RWPE1 (cell line): ENCODE measurements at places on chromosomes 5 and 9.
A peak's percentile ranks its signal among the peaks of the same experiment; 100 is the strongest.

DNA sequence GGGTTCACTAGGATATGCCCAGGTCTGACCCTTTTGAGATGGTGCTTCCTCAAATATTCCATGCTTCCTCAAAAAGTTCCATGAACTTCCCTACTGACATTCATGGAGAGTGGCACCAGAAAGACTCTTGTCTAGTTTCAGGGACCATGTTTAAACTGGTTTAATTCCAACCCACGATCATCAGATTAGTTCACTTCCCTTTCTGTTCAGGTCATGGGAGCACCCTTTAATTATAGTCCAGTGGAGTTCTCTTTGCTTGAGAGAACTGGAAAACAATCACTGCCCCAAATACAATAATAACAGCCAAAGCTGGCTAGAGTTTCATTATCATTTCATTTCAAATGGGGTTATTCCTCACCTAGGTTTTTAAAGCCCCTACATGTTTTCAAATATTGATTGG is 9.7 kb upstream of the ERBIN start:
- DNase-seq, result no peak

DNA sequence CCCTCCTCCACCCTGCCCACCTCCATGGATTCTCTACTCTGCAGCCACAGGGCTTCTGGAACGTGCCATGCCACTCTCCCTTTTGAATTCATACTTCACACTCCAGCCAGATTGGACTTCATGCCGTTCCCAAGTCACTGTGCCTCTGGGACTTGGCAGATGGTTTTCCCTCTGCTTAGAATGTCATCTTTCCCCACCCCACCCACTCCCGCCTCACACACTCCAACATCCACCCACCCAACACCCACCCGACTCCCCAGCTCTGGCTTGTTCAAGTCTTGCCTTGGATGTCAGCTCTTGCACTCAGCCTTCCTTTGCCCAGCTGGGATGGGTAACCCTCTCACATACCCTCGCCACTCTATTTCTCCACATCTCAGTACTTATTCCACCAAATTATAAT is 142.1 kb upstream of the DHFR start:
- DNase-seq, result no peak

- DNase-seq, result no peak
Observed at GRCh38 chr9:77954666-77955015, 77.0 kb downstream of the GNAQ start.

DNA sequence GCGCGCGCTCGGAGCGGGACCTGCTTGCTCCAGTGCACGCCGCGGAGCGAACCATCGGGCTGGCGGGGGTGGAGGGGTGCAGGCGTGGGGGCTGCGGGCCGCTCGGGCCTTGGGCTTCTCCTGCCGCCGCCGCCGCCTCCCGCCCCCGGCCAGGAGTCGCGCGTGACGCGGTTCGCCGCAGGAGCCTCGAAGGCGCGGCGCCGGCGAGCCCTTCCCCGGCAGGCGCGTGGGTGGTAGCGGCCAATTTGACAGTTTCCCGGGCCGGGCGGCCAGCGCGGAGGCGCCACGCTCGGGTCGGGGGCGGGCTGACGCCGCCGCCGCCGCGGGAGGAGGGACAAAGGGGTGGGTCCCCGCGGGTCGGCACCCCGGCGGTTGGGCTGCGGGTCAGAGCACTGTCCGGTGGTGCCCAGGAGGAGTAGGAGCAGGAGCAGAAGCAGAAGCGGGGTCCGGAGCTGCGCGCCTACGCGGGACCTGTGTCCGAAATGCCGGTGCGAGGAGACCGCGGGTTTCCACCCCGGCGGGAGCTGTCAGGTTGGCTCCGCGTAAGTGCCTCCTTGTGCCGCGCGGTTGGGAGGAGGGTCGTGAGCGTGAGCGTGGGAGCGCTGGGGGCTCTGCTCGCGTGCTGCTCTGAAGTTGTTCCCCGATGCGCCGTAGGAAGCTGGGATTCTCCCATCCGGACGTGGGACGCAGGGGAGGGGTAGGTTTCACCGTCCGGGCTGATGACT is at the start of gene TJP2:
TJP2 (plus strand) TSS at position 387 of the 725 bp plus-strand sequence; CDS start at position 483, 96 bp downstream.
- DNase-seq, result peak; percentile 57

- DNase-seq, result no peak
Observed at GRCh38 chr5:98735806-98736507, 37.5 kb upstream of the RGMB start.

- no peak for DNase-seq
Observed at GRCh38 chr9:120284821-120285220, 295.1 kb downstream of the CDK5RAP2 start.

- DNase-seq, result no peak
Observed at GRCh38 chr5:173456751-173457171, 128.5 kb upstream of the STC2 start.

GRCh38 chr9:99986642-99987041 is 80.2 kb downstream of the STX17 start:
- DNase-seq, result no peak

GRCh38 chr5:129963359-129963758 is 59.1 kb downstream of the CHSY3 start:
- DNase-seq, result peak; percentile 8

- no peak for DNase-seq
Observed at GRCh38 chr9:128144239-128145181, 4.7 kb upstream of the LCN2 start.

- DNase-seq, result no peak
Observed at GRCh38 chr9:10999646-11000045, 386.8 kb upstream of the PTPRD start.

DNA sequence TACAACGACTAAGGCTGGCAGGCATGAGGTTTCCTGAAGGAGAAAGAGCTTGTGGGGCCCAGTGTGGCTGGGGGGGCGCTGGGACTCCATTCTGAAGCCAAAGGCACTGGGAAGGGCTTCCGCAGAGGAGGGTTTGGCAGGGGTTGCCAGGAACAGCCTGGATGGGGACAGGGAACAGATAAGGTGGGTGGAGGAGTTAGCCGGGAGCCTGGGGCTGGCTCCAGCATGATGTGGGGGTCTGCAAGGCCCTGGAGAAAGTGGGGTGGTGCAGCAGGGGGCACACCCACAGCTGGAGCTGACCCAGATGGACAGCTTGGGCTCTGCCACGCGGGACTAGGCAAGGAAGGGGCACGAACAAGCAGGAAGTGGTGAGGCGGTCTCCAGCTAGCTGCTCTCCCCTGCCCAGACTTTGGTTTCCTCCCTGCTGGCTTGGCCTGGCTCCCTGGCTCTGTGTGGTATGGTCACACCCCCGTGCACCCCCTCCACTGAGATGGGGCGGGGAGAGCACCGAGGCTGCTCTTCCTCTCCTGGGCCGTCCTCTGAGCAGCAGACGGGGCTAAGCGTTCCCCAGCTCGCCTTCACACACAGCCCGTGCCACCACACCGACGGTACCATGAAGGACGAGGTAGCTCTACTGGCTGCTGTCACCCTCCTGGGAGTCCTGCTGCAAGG is at the start of gene LTC4S:
LTC4S (plus strand) TSS at position 519 of the 672 bp plus-strand sequence; CDS start at position 614, 95 bp downstream.
- no peak for DNase-seq

DNA sequence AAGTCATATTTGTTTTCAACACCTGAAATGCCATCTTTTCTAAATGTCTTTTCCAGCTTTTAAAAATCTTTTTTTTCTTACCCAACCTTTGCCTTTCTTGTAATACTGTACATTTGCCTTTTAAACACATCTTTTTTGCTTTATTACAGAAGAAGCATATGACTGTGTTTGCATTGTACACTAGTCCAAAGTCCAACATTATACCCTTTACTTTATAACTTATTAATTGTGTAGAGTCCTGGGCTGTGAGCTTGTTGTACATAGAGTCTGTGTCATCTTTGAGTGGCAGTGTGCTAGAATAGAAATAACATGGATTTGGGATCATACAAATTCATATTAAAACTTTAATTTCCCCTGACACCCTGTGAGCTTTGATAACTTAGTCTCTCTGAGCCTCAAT is 23.7 kb downstream of the CWC27 start:
- DNase-seq, result no peak

DNA sequence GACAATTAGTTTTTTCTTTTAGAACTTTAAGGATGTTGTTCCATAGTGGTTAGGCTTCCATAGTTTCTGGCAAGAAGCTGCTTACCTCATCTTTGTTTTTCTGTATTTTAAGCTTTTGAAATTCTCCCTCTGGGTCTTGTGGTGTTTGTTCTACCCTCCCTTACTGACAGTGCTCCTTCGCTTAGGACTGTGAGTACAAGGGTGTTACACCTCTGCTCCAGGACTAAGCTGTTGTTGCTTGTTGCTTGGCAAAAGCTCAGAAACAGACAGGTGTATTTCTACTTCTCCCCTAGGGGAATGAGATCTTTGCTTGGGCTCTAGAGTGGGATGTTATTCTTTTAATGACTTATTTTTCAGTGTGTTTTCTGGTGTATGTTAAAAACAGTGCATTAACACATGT is 225.2 kb downstream of the WDR70 start:
- no peak for DNase-seq

- peak; percentile 91 for DNase-seq
Observed at GRCh38 chr9:34380511-34381315, 4.0 kb upstream of the MYORG start.

DNA sequence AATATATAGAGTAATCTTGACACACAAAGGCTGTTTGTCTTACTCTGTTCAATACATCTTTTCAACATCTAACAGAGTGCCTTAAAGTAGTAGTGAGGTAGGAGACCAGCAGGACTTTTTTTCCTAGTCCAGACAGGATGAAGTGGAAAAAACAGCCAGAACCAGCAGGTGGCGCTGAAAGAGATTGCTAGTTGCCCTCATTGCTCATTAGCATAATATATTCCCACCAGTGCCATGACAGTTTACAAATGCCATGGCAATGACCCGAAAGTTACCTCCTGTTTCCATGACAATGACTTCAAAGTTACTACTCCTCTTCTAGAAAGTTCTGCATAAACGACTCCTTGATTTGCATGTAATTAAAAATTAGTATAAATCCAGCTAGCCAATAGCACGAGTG is 387.4 kb downstream of the ACTL7B start:
- no peak for DNase-seq

GRCh38 chr9:76887003-76887821 is 18.7 kb downstream of the PRUNE2 start:
- no peak for DNase-seq
